Epithelial cell of esophagus (primary cell): ENCODE measurements at places on chromosomes 2 and 18.

DNA sequence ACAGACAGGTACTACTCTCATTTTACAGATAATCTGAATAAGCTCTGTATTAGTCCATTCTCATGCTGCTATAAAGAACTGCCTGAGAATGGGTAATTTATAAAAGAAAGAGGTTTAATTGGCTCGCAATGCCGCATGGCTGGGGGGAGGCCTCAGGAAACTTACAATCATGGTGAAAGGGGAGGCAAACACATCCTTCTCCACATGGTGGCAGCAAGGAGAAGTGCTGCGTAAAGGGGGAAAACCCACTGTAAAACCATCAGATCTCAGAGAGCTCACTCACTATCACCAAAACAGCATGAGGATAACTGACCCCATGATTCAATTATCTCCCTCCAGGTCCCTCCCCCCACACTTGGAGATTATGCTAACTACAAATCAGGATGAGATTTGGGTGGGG, 254.4 kb downstream of the KCNE4 start:
- peak; percentile 24 for DNase-seq

DNA sequence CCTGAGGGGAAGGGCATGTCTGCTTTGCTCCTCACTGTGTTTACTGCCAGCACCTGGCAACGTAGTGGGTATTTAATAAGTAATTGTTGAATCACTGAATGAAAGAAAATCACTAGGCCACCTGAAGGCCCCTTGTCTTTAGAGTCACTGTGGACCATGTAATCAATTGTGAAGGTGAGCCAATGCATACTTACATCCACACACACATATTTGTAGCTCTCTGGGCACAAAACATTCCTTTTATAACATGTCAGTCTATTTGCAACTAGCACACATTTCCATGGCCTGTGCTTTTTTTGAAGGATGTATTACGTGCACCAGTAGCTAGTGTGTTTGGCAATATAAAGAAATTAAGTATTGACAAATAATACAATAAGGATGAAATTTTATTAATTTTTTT, 11.2 kb downstream of the ATP8B1 start:
- no peak for DNase-seq

DNA sequence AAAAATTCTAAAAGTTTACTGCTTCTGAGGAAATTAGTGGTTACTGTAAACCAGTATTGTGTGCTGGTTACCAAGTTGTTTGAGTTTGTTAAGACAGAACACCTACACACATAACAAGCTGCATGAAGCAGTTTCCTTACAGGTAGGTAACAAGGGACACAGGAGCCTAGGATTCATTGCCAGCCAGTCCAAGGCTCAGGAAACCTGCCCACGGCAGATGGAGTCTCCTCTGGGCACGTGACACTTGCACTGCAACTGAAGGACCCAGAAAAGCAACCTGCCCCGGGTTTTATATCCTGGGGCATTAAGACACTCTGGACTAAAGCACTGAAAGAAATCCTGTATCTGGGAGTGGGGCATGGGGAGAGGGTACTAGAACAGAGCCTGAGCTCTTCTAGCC, 639.3 kb downstream of the ADCYAP1 start:
- no peak for DNase-seq

GRCh38 chr2:134936691-134937090, 18.1 kb downstream of the CCNT2 start:
- DNase-seq = no peak

- DNase-seq = no peak
Observed at GRCh38 chr2:46256563-46257142, 40.6 kb upstream of the EPAS1 start.

DNA sequence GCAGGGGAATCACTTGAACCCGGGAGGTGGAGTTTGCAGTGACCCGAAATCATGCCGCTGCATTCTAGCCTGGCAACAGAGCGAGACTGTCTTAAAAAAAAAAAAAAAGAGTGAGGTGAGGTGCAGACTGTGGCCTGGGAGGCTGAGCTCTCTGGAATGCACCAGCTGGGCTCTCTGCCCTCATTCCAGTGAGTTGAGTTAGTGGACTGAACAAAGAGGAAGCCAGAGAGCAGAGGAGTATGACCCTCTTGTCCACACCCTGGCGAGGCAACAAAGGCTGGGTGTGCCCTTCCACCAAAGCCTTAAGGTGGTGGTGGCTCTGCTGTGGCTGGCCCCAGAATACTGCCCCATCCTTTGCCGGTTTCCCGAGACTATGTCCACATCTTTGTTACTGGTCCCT, 71.3 kb upstream of the ACKR3 start:
- DNase-seq = no peak

DNA sequence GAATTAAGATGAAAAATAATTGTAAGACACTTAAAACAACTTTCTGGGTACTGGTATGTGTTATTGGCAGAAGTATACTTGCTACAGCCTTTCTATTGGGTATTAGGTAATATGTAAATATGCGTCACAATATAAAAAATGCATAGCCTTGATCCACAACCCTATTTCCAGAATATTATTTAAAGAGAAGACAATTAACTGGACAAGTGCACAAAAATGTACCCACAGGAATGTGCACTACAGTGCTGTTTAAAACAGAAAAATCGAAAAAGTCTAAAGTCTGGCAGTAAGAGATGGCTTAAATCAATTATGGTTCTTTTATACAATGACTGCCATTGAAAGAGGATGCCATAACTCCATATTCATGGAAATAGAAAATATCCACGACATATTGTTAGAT, 149.7 kb downstream of the UPP2 start:
- DNase-seq = no peak
